Activated CD8-positive, alpha-beta T cell treated with anti-CD3 and anti-CD28 coated beads for 36 hours (primary cell): ENCODE measurements at places on chromosomes 7 and 10.

DNA sequence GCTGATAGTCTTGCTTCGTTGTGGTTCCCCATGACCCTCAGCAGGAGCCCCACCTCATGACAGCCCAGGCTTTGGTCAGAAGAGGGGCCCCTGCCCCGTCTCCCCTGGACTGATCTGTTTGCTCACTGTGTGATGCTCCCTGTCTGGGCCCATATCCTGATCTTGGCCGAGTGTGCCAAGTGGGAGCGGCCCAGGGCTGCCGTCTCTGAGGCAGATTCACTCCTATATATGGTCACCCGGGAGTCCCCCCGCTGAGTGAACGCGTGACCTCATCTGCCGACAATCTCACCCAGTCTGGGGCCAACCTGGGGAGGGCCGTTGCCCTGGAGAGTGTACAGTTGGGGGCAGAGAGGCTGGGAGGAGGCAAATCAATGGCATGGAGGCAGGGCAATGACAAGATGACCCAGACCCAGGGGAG, 34.5 kb downstream of the PPIF start:
- H3K4me3 ChIP-seq, result no peak overlapping the region
- no peak for DNase-seq
- H3K4me1 ChIP-seq, result no peaks in the 10 kb centered on the region
- no peak overlapping the region for H3K27ac ChIP-seq
- no peaks in the 10 kb centered on the region for H3K36me3 ChIP-seq

DNA sequence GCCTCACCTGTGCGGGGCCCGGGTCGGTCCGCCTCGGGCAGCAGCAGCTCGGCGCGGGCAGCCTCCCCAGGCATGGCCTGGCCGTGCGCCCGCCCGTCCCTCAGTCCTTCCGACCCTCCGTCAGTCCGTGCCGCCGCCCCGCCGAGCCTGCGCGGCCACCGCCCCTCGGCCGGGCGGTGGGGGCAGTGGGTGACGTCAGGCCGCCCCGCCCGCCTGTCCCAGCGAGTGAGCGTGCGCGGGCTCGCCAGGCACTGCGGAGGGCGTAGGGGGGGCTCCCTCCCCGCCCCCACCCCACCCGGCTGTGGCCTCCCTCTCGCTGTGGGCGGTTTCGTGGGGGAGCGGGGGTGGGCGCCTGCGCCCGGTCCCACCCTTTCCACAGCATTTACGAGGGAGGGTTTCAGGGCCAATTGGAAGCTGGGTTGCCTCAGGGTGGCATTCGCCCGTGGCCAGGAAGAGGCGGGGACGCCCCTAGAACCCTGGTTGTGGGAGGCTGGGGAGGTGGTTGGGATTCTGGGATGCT, at the start of gene NACAD:
Gene NACAD, minus strand, starts transcription at position 149 of the 520 bp plus-strand sequence. Its CDS starts 75 bp downstream, at position 74.
- no peak within 1 kb of the TSS for H3K27ac ChIP-seq
- no peaks in the 10 kb centered on the region for H3K36me3 ChIP-seq
- H3K4me1 ChIP-seq, result peaks cover 8% of the 10 kb centered on the region
- peak within 1 kb of the TSS; percentile 73 for H3K4me3 ChIP-seq

DNA sequence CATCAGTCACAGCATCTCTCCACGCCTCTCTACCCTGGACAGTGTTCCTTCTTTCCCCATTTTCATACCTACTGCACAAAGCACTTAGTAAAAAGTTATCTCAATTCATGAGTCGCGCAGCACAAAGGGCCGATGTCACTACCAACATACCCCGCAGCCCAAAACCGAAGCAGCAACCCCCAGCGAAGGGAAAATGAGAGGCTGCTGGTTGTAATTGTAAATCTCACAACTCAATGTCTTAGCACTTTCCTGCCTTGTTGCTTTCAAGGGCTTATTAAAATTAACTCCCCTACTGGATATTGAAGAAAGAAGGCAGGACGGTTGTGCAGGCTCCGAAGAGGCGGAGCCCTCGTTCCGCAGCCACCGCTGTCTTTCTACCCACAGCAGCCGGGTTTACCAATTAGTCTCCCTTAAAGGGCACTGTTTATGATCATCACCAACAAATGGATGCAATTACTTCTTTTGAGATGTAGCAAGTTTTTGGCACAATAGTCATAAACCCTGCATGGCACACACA, 6.5 kb downstream of the DIP2C start:
- H3K36me3 ChIP-seq, result no peaks in the 10 kb centered on the region
- H3K27me3 ChIP-seq, result peaks cover 20% of the 10 kb centered on the region
- DNase-seq, result no peak
- no peak overlapping the region for H3K27ac ChIP-seq
- H3K4me3 ChIP-seq, result no peak overlapping the region
- H3K4me1 ChIP-seq, result no peaks in the 10 kb centered on the region

GRCh38 chr10:97119058-97119745, 66.6 kb downstream of the SLIT1 start:
- H3K36me3 ChIP-seq, result no peaks in the 10 kb centered on the region
- H3K27me3 ChIP-seq, result peaks cover 3% of the 10 kb centered on the region
- H3K27ac ChIP-seq, result no peak overlapping the region
- no peak for DNase-seq
- H3K4me3 ChIP-seq, result no peak overlapping the region

GRCh38 chr7:128721376-128721775, 17.8 kb upstream of the CALU start:
- peaks cover 3% of the 10 kb centered on the region for H3K27me3 ChIP-seq
- H3K4me3 ChIP-seq, result no peak overlapping the region
- DNase-seq, result no peak

DNA sequence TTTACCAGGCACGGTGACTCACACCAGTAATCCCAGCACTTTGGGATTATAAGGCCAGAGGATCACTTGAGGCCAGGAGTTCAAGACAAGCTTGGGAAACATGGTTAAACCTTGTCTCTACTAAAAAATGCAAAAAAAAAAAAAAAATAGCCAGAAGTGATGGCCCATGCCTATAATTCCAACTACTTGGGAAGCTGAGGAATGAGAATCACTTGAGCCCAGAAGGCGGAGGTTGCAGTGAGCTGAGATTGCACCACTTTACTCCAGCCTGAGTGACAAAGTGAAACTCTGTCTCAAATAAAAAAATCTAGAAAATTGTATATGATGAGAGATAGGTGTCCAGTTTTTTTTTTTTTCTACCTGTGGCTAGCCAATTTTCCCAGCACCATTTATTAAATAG, 578.2 kb downstream of the ANKRD7 start:
- no peaks in the 10 kb centered on the region for H3K27me3 ChIP-seq
- H3K27ac ChIP-seq, result no peak overlapping the region
- H3K4me1 ChIP-seq, result no peaks in the 10 kb centered on the region

- peaks cover 25% of the 10 kb centered on the region for H3K27me3 ChIP-seq
- H3K36me3 ChIP-seq, result no peaks in the 10 kb centered on the region
- H3K4me3 ChIP-seq, result no peak overlapping the region
- H3K27ac ChIP-seq, result no peak overlapping the region
Measured at GRCh38 chr7:28882869-28883470, 75.2 kb downstream of the TRIL start.

- no peaks in the 10 kb centered on the region for H3K4me1 ChIP-seq
- H3K27me3 ChIP-seq, result no peaks in the 10 kb centered on the region
- no peak for DNase-seq
- H3K36me3 ChIP-seq, result no peaks in the 10 kb centered on the region
- H3K27ac ChIP-seq, result no peak overlapping the region
- H3K4me3 ChIP-seq, result no peak overlapping the region
Measured at GRCh38 chr7:81031996-81032395, 113.1 kb upstream of the SEMA3C start.

- no peak for DNase-seq
- no peaks in the 10 kb centered on the region for H3K36me3 ChIP-seq
- no peak overlapping the region for H3K4me3 ChIP-seq
- peaks cover 5% of the 10 kb centered on the region for H3K4me1 ChIP-seq
- peaks cover 49% of the 10 kb centered on the region for H3K27me3 ChIP-seq
Measured at GRCh38 chr10:21501091-21501490, 24.4 kb downstream of the SKIDA1 start.
